ENCODE measurements at places on chromosomes 3 and 15.

GRCh38 chr3:16512435-16513140 is 911 bp downstream of the RFTN1 start:
- DNase-seq = peak; percentile 5

- DNase-seq = no peak
Measured at GRCh38 chr3:67037615-67038014, 39.5 kb downstream of the KBTBD8 start.

DNA sequence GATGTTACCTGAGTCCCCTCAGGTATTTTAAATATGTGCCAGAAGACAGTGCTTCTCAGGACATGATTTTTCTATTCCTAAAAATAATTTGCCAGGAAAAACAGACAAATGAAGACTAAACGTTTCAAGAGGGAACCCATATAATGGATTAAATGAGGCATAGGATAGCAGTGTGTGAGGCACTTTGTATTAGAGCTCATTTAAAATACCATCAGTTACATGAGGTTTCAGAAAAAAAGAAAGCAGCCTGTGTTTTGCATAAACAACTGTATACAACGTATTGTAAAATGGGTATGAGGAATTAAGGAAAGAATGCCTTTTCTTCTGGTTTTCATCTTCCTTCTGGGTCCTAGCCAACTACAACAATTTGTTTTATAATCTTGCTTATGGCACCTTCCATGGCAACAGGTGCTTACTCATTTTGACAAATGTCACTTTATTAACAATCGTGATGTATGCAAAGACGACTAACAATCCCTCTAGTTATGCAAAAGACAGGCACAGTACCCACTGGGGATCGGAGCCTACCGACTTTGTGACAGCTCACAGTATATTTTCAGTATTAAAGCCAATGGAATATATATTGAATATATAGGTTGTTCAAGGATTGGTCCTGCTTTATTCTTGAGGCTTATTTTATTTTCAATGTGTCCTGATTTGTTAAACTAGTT is 231.6 kb upstream of the ZNF717 start:
- DNase-seq = no peak

DNA sequence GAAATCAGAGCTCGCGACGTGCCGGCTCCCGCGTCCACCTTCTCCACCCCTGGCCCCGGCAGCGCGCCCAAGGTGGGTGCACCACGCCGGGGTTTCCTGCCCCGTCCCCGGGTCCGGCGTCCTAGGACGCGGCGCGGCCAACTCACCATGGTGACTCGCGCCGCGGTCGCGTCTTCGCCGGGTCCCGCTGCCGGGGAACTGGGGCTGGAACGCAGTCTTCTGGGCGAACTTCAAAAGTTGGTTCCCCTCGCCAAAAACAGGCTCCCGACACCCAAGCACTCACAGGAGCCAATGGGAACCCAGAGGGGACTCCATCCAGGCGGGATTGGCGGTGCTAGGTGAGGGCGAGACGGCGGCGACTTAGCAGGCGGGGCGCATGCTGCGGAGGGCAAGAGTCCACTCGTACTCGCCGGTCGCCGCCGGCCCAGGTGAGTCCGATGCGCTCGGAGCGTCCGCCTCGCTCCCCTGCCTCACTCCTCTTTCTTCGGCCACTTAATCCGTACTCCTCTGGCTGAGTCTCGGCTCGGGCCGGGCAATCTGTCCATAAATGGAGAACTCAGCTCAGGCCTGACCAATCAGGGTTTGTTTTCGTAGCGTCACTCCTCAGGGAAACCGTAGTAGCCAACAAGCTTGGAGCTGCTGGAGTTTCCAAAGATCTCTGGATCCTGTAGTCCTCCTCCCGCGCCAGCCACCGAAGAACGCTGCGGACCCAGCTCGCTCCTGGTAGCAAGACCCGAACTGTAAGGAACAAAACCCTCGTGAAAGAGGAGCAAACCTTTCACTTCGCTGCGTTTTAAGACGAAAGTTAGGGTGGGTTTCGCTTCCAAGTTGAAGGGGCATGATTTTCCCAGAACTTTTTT is at the start of gene MYO1E:
Gene MYO1E, minus strand, starts transcription at position 520 of the 860 bp plus-strand sequence. Its CDS starts 371 bp downstream, at position 149.
- peak; percentile 98 for DNase-seq

DNA sequence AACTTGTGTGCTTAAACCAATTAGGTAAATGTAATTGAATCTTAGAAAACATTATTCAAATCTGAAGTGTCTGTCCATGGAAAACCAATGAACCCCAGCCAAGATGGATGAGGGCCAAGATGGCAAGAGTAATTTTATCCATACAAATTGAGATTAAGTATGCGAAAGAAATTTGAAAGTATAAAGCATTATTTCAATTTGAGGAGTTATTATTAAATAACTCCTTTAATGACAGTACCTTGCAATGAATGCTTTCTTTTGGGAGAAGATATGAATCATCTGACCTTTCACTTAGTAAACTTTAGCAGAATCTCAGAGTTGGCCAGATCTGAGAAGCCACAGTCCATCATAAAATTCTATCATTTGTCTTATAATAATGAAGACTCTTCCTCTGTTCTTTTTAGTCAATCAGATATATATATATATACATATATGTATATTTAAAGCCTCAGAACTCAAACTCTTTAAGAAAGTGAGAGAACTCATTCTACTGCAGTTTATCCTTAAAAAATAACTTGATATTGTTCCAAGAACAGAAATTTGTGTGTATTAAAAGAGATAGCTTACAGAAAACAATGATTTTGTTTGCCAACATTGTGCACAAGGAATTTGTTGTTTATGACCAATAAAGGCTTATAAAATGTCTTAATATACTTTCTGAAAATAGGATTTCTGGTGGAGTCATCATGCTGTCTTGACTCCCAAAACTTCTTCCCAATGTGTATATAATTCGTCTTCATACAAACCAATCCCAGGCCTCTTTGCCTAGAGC is 434.8 kb upstream of the THBS1 start:
- DNase-seq = no peak

DNA sequence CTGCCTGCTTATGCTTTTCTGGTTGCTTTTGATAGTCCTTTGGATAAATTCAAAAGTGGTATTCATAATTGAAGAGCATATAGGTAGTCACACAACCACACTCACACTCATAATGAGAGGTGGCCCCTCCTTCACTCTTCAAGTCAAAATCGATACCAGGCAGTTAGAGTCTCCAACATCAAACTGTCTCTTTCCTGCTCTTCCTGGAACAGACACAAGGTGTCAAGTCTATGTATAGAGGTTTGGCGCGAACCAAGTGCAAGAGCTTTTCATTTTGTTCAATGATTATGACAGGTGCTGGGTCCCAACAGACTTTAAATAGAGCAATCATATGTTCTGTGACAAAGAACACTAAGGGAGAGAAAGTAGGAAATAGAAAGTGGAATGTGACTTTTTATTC is 29.9 kb upstream of the RGMA start:
- no peak for DNase-seq
